NCI-H1092 (cell line): ENCODE measurements at places on chromosomes 1 and 21.

DNA sequence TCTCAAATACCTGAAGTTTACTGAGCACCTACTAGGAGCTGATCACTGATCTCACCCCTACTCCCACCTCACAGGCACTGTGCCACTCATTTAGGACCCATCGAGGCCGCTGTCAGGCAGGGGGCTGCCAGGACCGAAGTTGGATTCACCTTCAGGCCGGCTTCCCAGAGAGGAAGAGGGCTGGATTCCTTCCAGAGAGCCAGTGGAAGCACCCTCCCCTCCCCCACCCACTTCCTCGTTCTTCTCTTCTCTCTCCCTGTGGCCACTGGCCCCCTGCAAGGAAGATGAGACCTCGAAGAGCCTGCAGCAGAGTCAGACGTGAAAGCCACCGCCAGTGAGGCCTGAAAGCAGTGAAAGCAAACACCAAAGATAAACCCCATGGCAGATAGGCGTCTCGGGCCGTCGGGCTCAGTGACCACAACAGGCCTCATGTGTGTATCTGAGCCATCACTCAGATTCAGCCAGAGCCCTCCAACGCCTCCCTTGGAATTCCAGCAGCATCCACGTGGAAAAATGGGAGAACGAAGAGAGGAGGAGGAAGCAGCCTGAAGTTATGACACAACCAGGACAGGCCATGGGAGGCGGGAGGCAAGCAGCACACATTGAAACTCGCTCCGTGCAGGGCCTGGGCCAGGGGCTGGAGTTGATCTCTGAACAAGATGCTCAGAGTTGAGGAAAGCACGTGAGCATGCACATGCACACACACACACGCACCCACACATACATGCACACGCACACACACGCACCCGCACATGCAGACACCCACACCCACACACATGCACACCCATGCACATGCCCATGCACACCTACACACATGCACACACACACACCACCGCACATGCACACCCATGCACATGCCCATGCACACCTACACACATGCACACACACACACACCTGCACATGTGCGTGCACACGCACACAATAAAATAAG, 6.2 kb upstream of the AGTRAP start:
- DNase-seq, result no peak

DNA sequence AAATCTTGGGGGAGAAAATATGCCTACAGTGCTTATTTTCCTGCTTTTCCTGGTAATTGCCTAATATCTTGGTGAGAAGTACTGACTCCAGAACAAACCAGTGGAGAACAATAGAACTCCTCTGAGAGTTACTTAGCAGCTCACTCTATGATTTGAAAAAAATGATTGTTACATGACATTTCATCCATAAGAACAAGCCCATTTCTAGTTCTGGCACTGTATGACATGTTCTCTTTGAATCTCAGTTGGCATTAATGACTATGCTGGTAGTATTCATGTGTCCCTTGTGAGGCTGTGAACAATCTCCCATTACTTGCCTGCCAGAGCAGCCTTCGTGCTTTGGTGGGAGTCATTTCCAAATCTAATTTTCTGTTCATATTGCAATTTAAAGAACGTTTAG, 58.0 kb downstream of the CLIC4 start:
- no peak for DNase-seq

DNA sequence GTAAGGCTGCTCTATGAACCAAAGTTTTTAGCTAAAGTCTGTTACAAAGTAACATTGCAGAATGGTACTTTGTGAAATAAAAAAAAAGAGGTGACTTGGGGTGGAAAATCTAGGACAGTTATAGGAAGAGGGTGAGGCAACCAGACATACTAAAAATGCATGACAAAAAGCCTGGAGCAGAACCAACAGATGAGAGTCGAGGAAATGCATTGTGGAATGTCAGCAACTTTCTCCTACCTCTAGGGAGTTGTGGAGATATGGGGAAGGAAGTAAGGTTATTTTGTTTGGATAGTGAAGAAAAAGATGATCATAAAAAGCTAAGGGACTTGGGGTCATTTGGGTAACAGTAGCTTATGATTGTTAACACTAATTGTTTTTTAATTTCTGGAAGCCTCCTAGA, 295.6 kb downstream of the S1PR1 start:
- no peak for DNase-seq

DNA sequence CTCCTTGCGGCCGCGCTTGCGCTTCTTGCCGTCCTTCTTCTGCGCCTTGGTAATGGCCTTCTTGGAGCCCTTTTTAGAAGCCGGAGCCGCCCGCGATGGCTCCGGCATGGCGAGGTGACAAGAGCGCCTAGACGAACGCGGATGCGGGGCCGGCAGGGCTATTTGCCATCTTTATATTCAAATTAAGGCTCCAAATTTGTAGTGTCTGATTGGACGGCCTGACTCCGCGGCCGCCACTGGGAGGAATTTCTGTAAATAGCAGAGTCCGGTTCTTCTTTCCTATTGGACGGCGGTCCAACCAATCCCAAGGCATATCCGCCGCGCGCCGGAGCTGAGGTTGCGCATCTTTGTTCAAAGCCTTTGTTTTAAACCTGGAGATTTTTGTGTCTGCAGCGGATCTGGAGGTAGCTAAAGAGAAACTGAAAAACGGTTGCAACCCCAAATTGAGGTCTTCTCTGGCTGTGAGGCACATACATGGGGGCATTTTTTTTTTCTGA, 22.6 kb upstream of the RNF187 start:
- DNase-seq, result peak; percentile 94

DNA sequence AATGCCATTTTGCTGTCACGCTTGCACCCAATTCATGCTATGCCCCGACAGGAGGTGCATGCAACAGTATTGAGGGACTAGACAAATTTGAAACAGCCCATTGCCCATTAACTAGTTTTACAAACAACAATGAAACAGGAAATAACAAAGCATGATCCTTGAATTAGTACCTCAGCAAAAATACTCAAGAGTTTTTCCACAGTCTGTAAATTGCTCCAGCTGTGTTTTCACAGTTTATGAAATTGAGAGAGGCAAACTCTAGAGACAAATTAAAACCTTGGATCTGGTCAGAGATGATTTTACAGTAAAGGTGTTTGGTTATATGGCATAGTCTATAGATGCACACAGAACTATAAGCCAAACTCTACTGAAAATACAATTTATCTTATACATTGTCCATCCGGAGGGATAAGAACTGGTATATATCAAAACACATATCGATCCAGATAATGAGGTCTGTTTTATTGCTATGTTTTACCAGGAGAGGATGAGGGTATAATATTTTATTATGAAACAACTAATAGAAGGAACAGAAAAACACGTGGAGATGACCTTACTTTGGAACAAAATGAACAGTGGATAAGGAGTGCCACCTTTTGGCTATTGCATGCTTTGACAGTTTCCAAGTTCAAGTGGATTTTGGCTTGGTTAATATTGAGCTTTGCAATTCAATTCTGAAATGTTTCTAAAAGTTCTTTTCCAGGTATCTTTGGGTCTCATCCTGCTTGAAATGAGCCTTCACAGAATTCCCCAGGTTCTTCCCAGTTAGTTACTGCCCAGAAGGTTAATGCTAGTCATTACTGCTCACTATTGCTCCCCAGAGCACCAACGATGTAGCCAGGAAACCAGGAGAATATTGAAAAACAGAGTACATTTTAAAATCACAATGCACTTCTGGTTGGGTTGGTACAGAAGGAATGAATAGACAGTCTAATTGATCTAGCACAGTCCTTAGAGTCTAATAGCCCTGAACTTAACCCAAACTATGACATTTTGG, 45.7 kb downstream of the ZC3H11B start:
- peak; percentile 42 for DNase-seq

DNA sequence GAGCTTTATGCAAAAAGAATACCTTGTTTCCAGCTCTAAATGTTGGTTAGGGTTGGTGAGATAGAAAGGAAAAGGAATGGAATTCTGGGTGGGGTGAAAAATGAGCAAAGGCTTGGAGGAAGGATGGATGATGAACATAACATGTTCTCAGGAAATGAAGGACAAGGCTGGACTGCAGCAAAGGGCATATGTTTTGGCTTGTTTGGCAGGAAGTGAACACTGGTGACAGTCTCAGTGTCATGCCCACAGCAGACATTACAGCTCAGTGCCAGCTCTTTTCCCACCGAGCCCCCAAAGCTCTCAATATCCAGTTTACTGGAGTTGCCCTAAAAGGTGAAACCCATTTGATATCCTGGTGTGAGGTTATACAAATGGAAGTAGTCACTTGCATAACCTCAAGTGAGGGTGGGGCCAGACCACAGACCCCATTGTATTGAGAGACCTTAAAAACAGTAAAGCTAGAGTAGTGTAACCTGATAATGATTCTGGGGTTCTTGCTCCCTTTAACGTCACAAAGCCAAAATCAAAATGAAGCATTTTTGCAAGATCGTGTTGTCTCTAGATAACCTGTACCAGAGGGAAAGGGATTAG, 270.6 kb downstream of the NFIA start:
- no peak for DNase-seq

DNA sequence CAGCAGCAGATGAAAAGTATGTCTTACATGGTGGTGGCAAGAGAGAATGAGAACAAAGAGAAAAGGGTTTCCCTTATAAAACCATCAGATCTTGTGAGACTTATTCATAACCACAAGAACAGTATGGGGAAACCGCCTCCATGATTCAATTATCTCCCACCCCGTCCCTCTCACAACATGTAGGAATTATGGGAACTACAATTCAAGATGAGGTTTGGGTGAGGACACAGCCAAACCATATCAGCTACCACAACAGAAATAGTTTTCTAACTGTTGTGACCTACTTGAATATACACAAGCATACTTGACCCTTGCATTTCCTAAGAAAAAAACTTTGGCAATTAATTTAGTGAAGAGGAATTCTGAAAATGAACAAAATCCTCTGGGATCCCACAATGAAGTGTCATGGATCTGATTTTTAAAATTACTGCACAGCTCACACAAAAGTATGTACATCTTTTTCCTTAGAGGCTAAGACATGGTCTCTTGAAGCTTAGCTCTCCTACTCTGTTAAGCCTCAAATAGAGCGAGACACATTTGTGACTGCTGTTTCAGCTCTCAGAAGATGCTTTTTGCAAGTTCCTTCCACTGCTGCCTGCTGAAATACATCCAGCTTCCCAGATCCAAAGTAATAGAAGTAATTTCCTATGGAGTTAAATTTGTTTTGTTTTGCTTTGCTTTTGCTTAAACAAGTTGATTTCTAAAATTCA, 265.8 kb downstream of the DPYD start:
- DNase-seq, result no peak

DNA sequence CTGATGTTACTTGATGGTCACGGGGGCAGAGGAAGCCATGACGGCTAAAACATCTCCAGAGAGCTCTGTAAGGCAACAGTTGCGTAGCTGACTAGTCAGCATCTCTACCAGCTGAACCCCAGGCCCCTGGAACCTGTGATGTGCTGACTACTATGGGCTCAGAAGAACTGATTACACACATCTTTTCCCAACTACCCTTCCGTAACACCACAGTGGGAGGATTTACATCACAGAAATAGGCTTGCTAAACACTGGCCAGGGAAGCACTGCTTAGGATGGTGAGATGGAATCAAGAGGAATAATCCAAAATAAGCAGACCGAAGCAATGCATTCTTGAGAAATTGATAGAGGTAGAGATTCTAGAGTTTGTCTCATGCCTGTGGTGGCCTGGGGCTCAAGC, 122.5 kb downstream of the SMYD2 start:
- no peak for DNase-seq

GRCh38 chr1:100455478-100456072, 82.4 kb upstream of the GPR88 start:
- no peak for DNase-seq

GRCh38 chr1:100213141-100213540, 35.1 kb upstream of the LRRC39 start:
- DNase-seq, result no peak

DNA sequence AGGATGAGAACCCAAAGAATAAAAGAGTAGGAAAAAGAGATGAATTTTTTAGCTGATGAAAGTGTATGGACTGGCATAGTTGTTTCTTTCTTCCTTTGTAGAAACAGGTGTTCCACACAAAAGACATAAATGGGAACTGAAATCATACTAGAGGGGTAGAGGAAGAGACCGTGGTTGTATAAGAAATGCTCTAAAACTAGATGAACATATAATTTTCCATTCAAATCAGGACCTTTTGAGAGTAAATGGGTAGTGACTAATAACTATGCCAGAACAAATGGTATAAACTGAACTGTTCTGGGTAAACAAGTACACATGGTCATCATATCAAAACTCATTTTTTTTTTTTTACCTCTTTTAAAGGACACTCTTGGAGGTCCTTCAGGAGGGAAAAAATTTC, 344.2 kb downstream of the VAV3 start:
- no peak for DNase-seq

DNA sequence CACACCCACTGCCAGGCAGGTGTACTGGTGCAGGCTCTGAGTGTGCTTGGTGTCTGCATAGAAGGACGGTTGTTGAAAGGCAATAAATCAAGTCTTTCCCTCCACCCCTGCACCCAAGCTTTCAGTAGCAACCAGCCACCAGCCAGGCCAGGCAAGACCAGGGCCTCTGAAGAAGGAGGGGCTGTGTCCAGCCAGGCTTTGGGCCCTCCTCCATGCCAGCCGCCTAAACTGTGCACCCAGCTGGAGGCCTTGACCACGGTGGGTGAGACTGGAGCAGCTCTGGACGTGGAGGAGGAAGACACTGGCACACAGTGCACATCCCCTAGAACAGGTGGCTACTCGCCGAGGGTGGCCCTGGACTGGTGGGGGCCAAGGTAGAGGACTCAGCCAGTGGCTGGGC, 4.9 kb downstream of the OLIG2 start:
- DNase-seq, result no peak
